ENCODE measurements at places on chromosomes 3 and 15. TPM values are rescaled to one million over a fixed set of nuclear protein-coding genes. Genes with fewer than 3 reads are reported as not detected.

Gene RYR3
- total RNA-seq: 0.17 TPM

Gene MRAS
- 4.1 TPM for total RNA-seq

GRCh38 chr3:72899349-72899765, 11.5 kb downstream of the GXYLT2 start:
- DNase-seq: no peak
- H3K4me3 ChIP-seq: no peak overlapping the region
- no peaks in the 10 kb centered on the region for H3K27me3 ChIP-seq
- no peaks in the 10 kb centered on the region for H3K4me1 ChIP-seq

- no peaks in the 10 kb centered on the region for H3K4me1 ChIP-seq
- H3K36me3 ChIP-seq: no peaks in the 10 kb centered on the region
- H3K4me3 ChIP-seq: no peak overlapping the region
- no peak for DNase-seq
- no peak overlapping the region for H3K27ac ChIP-seq
- H3K27me3 ChIP-seq: no peaks in the 10 kb centered on the region
Measured at GRCh38 chr3:160874736-160875135, 118.7 kb downstream of the PPM1L start.

GRCh38 chr15:41928637-41929620, 35.1 kb upstream of the SPTBN5 start:
- H3K36me3 ChIP-seq: no peaks in the 10 kb centered on the region
- H3K27ac ChIP-seq: peak overlapping the region; percentile 65
- H3K4me3 ChIP-seq: no peak overlapping the region
- no peak for DNase-seq

Gene TMEM108
- total RNA-seq: 0.59 TPM

GRCh38 chr3:68249265-68249664, 594.9 kb upstream of the SUCLG2 start:
- no peaks in the 10 kb centered on the region for H3K36me3 ChIP-seq
- no peak overlapping the region for H3K4me3 ChIP-seq
- no peak overlapping the region for H3K27ac ChIP-seq
- H3K27me3 ChIP-seq: no peaks in the 10 kb centered on the region
- no peak for DNase-seq

Gene GNAT1
- total RNA-seq: not detected

Gene FEZF2
- total RNA-seq: not detected

DNA sequence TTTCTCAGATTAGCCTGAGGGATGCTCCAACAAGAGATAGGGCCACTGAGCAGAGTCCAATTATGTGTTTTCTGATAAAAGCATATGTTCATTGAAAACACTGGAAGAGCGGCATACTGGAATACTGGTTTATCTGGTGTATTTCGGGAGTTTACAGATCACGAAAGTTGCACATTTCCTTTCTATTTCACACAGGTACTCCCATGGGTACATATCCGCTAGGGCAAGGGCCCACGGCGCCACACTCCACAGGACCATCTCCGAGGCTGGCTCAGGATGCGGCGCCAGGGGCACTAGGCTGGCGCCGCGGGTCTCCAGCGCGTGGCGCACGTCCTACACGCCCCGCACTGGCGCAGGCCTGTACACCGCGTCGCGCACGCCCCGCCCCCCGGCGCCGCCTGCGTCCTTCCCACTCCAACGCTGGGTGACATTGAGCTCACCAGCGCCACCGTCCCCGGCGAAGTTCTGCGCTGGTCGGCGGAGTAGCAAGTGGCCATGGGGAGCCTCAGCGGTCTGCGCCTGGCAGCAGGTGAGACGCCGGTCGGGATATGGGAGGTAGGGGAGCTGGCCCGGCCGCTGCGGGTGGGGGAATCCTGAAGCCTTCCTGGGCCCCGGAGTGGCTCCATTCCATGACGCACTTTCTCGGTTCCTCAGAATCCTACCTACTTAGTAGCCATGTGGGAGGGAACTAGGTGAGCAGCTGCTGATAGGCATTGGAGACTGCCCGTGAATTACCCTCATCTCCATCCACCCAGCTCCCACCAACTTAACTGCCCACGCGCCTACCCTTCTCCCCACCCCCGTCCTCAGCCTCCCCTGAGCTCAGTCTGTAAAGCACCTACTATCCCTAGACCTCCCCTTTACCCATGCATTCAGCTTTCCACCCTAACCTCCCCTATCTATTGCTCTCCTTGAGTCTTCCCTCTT, at the start of gene FAM162A:
FAM162A (plus strand) TSS at position 412 of the 927 bp plus-strand sequence; CDS start at position 496, 84 bp downstream.
- peak; percentile 94 for DNase-seq
- peak within 1 kb of the TSS; percentile 91 for H3K27ac ChIP-seq
- peak within 1 kb of the TSS; percentile 69 for H3K4me3 ChIP-seq
- no peaks in the 10 kb centered on the region for H3K36me3 ChIP-seq

Measured in pancreas (tissue), 10 donors.